ENCODE measurements at places on chromosomes 7 and 10. TPM values are rescaled to one million over a fixed set of nuclear protein-coding genes. Genes with fewer than 3 reads are reported as not detected.

Gene ABCB1
- 5.0 TPM for total RNA-seq

Gene SEMA3E
- 0.07 TPM for total RNA-seq

GRCh38 chr10:124579011-124579399 is 117.4 kb downstream of the LHPP start:
- DNase-seq = no peak

Gene SPDYE1
- not detected for total RNA-seq

Gene NT5C3A
- 17.8 TPM for total RNA-seq

DNA sequence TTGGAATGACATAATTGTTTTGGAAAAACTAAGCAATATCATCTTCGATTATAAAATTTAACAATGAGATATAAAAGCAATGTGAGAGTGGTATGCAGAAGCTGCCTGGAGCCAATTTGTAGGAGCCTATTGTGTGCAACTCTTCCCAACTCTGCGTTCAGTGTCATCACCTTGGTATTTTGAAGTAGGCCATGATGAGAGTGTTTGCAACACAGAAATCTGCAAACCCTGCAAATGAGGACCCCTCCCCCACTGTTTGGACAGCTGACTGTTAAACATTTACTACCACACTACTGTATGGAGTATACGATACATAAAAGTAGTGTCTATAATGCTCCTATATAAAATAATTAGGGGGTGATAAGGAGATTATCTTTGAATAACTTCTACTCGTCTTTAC is 531.3 kb downstream of the ATRNL1 start:
- peak; percentile 5 for DNase-seq

DNA sequence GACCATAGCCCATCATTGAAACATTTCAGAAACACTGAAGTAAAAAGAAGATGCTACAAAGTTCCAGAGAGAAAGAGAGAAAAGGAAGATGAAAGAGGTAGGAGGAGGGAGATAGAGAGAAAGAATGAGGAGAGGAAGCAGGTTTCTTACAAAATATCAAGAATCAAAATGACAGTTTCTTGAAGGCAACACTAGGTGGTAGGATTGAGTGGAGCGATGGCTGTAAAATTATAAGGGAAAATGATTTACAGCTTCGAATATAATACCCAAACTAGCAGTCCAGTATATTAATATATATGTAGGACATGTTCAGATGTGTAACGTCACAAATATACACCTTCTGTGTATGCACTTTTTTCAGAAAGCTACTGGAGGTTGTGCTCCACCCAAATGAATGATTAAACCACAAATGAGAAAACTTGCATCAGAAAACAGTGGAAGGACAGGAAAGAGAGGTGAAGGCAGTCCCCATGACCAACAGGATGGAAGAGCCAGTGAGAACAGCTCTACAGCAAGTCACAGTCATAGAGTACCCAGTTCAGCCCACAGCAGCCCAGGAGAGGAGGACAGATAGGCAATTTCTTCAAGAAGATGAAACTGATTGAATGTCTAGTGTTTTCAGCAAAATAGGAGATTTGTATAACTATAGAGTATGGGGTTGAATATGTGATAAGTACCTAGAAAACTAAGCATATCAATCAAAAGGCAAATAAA is 151.5 kb upstream of the TARP start:
- no peak for DNase-seq

DNA sequence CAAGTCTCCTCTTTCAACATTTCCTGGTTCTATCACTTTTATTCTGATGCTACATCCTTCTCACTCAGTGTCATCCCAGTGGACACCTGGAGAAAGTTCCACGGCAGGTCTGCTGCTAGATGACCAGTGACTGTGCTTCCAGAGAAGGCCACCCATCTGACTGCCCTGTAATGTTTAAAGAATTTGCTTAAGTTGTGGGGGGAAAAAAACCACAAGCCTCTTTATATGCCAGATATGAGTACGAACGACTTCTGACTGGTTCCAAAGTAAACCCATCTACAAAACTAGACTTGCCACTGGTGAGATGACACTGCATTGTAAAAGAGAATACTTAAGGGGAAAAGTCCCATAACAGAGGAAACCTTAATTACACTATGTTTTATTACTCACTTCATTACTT is 69.6 kb upstream of the VWC2 start:
- no peak for DNase-seq

DNA sequence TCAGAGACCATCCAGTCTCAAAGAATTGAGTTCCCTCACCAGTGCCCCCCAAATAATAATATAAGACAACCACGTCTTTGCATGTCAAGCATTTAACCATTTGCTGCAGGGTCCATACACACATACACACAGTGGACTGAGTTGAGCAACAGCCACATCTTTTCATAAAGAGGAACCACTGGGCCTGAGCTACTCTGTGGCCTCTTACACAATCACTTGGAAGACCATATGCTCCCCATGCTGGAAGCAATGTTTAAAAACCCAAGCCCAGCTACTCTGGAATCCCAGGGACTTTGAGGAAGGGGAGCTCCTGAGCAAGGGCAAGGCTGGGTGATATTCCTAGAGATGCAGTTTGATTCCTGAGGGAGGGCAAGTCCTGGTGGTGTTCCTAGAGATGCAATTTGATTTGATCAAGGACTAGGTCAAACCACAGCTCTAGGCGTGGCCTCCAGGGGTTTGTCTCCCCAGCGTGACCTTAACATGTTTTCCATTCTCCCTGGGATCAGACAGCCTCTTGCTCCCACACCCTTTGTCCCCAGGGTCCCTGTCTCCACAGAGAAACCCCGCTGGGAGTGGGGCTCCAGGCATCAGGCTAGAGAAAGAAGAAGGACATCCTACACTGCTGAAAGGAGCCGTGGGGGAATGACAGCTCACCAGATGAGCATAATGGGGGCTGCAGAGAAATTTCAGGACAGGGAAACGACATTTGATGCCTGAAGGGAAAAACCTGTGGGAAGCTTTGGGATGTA is 376.2 kb upstream of the MGMT start:
- no peak for DNase-seq

DNA sequence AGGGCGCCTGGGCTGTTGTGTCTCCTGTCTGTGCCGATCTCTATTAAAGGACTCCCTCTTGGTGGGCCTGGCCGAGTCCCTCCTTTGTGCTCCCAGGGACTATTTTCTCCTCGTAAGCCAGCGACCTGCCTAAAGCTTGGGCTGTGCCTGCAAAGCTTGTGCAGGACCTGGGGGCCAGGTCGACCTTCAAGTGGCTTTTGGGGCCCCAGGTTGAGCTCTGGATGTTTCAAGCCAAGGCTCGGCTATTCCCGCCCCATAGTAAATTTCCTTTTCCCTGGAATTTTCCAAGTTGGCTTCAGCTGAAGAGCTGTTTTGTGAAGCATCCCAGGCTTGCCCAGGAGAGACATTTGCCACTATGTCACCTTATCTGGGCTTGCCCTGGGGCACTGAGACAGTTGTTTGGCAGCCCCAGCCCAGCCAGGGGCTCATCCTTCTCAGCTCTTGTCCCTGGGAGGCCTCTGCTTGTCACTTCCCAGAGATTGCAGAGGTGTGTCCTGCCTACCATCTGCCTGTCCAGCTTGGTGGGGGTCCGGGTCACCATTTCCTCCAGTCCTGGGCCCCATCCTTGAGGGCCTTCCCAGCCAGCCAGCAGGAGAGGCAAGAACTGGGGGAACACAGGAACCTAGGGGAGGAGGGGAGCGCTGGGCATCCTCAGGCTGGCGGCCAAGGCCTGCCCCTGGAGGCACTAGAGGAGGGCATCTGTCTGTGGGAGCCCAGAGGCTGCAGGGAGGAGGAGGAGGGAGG is 20.2 kb downstream of the ZMIZ2 start:
- no peak for DNase-seq

DNA sequence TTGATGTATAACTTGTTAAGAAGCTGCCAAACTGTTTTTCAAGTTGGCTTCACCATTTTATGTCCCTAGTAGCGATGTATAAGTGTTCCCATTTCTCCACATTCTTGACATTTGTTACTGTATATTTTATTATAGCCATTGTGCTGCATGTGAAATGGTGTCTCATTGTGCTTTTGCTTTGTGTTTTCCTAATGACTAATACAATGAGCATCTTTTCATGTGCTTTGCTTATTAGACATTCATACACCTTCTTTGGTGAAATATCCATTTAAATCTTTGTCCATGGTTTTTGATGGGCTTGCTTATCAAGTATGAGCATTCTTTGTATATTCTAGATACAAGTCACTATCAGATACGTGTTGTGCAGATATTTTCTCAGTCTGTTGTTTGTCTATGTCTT is 203.0 kb downstream of the CCSER2 start:
- no peak for DNase-seq

- no peak for DNase-seq
Observed at GRCh38 chr10:14751014-14751896, 23.4 kb downstream of the FAM107B start.

Gene PITX3
- total RNA-seq = 0.14 TPM

Gene LFNG
- 36.6 TPM for total RNA-seq

Data from kidney epithelial cell (primary cell).